ENCODE measurements at places on chromosomes 11 and 22.

DNA sequence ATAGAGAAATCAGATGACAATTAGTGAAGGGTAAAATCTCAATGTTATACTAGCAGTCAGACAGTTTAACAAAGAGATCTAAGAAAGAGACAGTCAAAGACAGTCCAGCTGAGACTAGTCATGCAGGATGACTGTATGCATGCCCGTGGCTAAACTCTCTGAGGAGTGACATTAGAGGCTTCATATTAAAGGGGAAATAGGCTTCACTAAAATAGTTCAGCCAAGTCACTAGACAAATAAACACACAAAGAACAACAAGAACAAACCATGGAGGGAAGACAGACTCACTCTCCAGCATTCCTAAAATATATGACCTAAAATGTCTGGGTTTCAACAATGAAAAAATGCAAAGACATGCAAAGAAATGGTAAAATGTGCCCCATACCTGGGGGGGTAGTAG lies 18.6 kb upstream of the APLNR start:
- DNase-seq: no peak

DNA sequence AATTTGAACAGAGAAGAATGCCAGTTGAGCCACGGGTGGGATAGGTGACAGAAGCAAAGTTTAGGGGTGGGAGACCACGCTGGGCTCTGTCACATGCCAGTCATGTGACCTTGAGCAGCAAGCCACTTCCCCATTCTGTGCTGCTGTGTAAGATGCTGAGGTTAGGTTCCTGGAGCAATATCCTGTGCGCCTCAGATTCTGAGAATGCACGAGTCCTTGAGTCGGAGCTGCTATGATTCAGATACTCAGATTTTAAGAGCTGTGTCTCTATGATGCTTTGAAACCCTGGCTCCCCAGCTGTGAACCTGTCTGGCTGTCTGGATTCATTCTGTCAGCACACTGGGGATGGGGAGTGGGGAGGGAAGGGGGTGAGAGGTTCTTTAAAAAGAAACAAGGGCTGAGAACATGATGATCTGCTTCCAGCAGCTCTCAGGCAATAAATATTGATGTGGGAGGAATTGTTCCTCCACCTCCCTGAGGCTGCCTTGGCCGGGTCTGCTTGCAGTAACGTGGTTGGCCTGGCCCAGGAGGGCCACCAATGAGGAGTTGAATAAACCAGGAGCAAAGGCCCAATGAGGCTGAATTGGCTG lies 24.0 kb downstream of the SLCO2B1 start:
- no peak for DNase-seq

DNA sequence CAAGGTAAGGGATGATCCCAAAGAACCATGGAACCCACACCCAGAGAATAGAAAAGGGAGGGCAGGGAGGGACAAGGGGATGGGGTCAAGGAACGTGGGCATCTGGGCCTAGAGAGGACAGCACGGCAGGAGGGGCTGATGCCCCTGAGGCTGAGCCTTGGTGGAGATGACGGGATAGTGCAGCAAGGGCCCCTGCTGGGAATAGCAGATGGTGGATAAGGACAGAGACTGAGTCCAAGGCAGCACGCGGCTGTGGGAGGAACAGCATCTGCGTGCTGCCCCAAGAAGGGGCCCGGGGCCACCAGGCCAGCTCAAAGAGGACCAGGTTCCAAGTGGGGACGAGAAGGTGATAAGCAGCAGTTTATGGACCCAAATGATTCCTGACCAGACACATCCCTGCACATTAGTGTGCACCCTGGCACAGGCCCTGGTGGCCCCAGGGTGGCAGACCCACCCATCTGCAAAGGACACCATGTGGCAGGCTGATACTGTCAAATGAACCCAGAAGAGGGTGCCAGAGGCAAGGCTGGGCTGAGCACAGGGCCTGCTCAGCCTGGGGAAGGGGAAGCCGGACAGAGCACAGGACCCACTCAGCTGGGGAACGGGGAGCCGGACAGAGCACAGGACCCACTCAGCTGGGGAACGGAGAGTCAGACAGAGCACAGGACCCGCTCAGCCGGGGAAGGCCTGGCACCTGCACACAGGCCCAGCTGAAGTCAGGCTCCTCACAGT lies 12.8 kb upstream of the TESMIN start:
- DNase-seq: no peak

DNA sequence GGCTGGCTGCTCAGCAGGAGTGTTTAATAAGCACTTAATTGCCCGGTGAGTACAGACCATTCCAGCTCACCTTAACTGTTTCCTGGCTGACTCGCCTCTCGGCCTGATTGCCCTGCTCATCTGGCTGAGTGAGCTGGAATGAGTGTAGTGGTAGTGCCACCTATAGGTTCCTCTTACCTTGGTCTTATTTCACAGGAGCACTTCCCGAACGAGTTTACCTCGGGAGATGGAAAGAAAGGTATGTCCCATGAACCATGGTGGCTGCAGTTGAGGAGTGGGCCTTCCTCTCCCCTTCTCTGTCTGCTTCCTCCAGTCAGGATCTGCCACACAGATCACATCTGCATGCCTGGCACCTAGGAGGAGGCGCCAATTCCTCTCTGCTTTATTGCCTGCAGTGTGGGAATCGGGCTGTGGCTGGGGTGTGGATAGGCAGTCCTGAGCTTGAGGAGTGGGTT lies 26.7 kb downstream of the UPB1 start:
- peak; percentile 85 for DNase-seq

- DNase-seq: no peak
Observed at GRCh38 chr11:5324197-5324596, at the start of gene OR51B2. TSS of gene OR51B2 (minus strand) at chr11:5324297. CDS start at chr11:5324297, 0 bp downstream.

GRCh38 chr11:19978668-19979518 lies 181.4 kb downstream of the DBX1 start:
- DNase-seq: no peak

- no peak for DNase-seq
Observed at GRCh38 chr11:61975638-61976419, 8.4 kb upstream of the FTH1 start.

DNA sequence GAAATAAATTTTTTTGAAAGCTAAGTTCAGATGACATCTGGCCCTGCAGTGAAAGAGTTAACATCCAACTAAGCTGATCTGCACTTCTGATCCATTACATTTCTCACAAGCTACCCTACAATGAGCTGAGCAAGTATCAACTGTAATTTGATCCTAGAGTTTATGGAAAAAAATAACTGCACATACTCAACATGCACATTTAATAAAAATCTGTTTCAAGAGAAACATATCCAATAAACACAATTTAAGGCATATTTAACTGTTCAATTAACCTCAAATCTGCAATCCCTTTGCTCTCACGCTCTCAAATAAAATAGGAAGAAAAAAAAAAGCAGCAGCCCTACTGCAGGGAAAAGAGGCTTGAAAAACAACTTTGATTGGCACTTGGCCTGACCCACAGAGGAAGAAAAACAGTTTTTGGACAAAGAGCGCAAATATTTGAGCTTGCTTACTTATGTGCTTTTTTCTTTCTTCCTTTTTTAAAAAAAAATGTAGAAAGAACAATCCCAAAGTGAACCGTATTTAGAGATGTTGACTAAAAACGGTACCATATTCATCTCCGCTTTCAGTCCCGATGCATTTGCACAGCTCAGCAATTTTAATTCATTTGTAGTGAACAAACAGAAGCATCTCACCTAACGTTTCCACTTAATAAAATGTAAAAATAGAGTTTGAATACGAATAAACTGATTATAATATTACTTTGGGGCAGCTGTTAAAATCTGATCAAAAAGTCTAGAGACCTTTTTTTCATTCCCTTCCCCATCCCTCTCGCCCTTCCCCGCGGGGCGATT lies 1.6 kb downstream of the SESN3 start:
- no peak for DNase-seq

- DNase-seq: no peak
Observed at GRCh38 chr22:21457023-21457787, 10.0 kb upstream of the TMEM191C start.

DNA sequence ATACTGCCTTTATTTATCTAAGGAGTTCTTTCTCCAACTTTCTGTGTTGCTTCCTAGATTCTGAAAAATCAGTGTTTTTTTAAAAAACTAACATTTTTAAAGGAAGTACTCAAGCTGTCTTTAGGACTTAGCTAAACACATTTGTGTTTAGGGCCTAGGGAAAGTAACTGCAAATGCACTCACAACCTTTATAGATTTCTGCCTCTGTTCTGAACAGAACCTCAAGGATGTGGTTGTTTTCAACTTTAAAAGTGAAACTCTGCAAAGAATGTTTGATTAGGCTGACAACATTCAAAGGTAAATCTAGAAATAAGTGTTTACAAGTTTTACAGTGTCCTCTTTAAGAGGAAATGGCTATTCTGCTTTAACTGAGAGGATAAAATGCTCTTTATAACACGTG lies 55.4 kb upstream of the CNTN5 start:
- DNase-seq: no peak

DNA sequence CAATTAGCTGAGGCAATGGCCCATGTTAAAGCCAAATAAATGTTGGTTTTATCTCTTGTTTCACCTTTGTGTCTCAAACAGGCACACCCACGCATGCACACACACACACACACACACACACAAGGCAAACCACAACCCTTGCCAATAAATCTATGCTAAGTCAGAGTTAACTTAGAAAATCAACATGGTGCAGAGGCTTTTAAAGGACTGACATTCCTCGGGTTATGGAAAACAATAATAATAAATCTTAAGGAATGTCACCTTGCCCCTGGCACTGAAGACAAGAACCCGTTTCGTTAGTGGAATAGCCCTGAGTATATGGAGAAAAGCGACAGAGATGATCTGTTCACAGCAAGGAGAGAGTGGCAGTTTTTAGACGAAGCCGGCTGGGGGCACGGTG lies 326.3 kb downstream of the NTM start:
- no peak for DNase-seq

GRCh38 chr11:11010624-11011127 lies 152.8 kb upstream of the ZBED5 start:
- peak; percentile 58 for DNase-seq

- no peak for DNase-seq
Observed at GRCh38 chr11:93501856-93502255, 41.3 kb downstream of the SMCO4 start.

- no peak for DNase-seq
Observed at GRCh38 chr11:105767931-105768330, 158.1 kb downstream of the GRIA4 start.

DNA sequence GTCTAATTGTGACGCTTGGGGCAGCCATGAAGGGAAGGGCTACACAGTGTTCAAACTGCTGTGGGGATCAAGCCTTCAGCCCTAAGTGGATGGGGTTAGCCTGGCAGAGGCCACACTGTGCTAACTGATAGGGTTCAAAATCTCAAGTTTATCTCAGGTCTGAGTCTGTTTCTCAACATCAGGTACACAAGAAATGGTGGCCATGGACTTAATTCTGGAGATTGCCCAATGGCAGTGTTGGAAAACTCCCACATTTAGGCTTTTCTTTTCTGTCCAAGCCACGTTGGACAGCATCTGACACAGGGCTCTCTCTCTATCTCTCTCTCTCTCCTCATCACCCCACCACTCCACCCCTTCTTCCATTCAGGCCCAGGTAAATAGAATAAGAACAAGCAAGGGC lies 10.9 kb upstream of the DGAT2 start:
- no peak for DNase-seq

DNA sequence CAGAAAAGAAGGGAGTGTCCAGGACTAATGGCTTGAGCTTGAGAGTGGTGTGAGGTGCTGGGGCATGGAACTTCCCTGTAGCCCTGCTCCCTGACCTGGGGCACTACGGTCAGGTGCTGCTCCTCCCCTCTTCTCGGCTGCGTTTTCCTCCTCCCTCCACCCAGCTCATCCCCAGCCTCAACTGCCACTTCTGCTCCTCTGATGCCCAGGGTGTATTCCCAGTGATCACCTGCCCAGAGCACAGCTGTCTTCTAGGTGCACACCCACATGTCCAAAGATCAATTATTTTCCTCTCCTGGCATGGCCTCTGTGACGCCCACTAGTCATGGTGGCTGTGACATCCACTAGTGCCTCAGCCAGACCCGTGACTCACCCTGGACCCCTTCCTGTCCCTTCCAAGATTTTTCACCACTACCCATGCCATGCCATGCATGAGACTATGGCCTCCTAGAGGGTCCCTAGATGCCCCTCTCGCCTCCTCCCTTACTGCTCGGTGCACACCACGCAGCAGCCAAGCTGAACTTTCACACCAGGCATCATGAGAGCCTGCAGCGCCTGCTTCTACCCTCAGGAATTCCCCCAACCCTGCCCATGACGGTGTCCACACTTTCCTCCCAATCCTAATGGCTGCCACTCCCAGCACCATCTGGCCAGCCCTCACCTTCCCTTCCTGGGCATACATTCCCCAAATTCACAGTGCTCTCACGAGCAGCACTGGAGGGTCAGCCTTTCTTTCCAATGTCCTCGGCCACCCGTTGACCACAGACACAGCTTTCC lies 1.9 kb downstream of the P2RX6 start:
- DNase-seq: no peak

DNA sequence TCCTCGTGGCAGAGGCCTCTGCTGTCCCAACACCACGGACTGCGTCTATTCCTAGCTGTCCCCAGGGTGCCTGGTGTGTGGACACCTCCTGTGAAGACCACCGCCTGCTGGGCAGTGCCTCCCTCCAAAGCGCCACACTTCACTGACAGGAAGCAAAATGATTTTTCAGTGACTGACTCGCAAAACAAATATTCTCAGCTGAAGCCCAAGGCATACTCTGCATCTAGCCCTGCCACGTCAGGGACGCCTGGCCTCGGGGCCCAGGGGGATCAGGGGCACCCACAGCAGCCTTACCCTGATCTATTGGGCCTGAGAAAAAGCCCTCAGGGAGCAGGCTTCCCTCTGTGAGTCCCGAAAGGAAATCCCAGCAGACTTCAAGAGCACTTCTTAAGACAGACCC lies 2.2 kb downstream of the BRD1 start:
- DNase-seq: no peak

GRCh38 chr11:92026664-92027063 lies 198.0 kb upstream of the FAT3 start:
- no peak for DNase-seq

DNA sequence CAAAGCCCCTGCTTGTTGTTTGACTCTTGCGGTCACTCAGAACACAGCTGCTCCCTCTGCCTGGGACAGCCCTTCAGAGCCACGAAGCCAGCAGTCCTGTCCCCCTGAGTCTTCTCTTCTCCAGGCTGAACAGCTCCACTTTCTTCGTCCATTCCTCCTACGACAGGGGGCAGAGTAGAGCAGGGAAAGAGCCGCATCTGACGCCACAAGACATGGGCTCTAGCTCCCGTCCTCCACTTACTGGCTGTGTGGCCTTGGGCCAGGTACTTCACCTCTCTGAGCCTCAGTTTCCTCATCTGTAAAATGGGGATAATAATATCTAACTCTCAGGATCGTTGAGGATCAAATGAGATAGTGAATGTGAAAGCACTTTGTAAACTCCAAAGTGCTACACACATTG lies 29.9 kb downstream of the CHRDL2 start:
- peak; percentile 61 for DNase-seq

DNA sequence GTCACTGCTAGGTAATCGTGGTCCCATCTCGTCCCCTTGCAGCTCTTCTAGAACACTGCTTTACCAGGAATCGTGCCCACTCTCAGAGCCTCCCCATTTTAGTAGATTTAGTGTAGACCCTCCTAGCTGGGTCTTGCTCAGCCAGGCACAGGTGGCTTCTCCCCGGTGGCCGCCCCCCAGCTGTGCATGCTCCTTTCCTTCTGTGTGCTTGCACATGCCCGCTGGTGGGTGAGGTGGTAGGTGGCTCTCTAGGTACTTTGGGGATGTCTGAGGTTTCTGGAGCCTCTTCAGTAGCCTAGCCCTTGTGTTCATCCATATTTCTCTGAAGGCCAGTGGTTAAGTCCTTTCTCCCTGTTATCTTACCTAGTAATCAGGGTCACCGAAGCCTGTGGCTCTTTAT lies 5.6 kb downstream of the TUB start:
- DNase-seq: no peak

- no peak for DNase-seq
Observed at GRCh38 chr22:38614332-38615063, 41.7 kb downstream of the FAM227A start.
